ENCODE measurements at places on chromosomes 16 and 17.
A peak's percentile ranks its signal among the peaks of the same experiment; 100 is the strongest.

DNA sequence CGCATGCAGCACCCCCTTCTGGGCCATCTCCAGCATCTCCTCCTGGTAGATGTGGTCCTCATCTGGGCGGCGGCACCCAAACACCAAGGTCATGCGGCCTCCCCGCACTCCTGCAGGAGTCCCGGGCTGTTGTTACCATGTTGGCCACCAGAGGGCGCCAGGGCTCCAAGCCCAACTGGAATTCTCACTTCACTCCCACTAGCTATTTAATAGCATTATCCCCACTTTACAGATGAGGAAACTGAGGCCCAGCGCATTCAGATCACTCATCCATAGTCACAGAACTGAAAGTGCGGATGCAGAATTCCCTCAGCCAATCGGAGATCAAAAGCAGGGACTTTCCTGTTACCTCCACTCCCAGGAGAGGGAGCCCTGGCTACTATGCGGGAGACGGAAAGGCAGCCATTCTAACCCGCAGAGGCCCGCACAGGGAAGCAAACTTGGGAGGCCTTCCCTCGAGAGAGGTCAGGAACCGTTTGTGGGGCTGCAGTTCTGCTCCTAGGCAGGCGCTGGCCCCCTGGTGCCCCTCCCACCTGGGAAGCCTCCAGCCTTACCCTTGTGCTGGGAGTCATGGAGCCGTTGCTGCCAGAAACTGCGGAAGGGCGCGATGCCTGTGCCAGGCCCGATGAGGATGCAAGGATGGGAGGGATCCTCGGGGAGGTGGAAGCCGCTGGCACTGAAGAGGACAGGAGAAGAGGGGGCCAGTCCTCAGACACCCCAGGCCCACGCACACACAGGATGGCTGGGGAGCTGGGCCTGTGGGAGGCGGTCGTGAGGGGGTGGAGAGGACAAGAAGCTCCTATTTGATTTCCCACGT lies 40.1 kb downstream of the NOS2 start:
- H3K36me3 ChIP-seq = no peaks in the 10 kb centered on the region
- no peaks in the 10 kb centered on the region for H3K4me1 ChIP-seq

- H3K36me3 ChIP-seq = peaks cover 12% of the 10 kb centered on the region
- peaks cover 6% of the 10 kb centered on the region for H3K4me1 ChIP-seq
- no peak overlapping the region for H3K27ac ChIP-seq
- no peak overlapping the region for H3K4me3 ChIP-seq
- no peak for DNase-seq
Measured at GRCh38 chr17:16379654-16380053, 1.2 kb upstream of the UBB start.

GRCh38 chr17:64500487-64500859 lies 3.6 kb upstream of the POLG2 start:
- H3K4me3 ChIP-seq = no peak overlapping the region
- H3K27me3 ChIP-seq = no peaks in the 10 kb centered on the region
- H3K4me1 ChIP-seq = peaks cover 51% of the 10 kb centered on the region
- peak; percentile 25 for DNase-seq
- no peak overlapping the region for H3K27ac ChIP-seq

DNA sequence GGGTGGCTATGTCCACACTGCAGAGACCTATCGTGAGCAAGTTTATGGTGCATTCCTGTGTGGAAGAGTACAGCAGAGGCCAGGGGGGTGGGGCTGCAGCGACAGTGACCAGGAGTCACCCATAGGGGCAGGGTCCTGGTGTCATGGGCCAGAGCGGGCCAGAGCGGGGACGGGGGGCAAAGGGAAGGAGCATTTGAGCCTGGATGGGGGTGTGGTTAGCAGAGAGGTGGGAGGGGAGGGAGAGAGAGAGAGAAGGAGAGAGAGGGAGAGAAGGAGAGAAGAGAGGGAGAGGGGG lies 17.8 kb downstream of the JPH3 start:
- no peaks in the 10 kb centered on the region for H3K4me1 ChIP-seq
- no peak overlapping the region for H3K4me3 ChIP-seq
- no peak for DNase-seq
- no peaks in the 10 kb centered on the region for H3K27me3 ChIP-seq
- no peak overlapping the region for H3K27ac ChIP-seq
- no peaks in the 10 kb centered on the region for H3K36me3 ChIP-seq

DNA sequence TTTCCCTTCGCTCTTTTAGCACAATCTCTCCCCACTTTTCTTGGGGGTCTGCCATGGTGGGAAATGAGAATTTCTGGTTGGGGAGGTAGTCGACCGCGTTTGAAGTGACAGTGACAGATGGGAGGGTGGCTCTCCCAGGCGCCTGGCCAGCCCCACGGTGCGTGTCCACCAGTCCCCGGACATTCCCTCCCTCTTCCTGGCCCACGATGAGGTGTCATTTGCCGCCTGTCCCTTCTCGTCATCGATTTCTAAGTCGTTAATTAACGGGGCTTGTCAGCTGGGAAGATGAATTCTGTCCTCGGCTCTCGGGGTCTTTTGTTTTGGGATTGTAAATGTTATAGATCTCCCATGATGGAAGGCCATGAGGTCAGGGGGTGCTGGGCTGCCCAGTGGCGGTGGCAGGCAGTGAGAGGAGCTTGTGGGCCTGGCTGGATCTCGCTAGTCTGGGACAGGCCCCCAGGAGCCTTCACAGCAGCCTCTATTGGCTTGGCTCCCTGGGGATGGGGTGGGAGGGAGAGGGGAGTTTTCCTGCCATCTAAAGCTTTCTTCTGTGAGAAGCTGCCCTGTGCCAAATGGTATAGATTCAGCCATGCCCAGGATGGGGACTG lies 164.2 kb downstream of the MRM1 start:
- H3K27ac ChIP-seq = no peak overlapping the region
- no peak overlapping the region for H3K4me3 ChIP-seq

GRCh38 chr17:31819578-31819977 lies 39.5 kb downstream of the COPRS start:
- H3K36me3 ChIP-seq = no peaks in the 10 kb centered on the region
- H3K4me3 ChIP-seq = no peak overlapping the region
- no peak for DNase-seq
- no peaks in the 10 kb centered on the region for H3K4me1 ChIP-seq
- no peak overlapping the region for H3K27ac ChIP-seq

GRCh38 chr16:28839004-28839639 lies 7.0 kb downstream of the TUFM start:
- H3K27me3 ChIP-seq = no peaks in the 10 kb centered on the region
- H3K4me3 ChIP-seq = no peak overlapping the region
- no peaks in the 10 kb centered on the region for H3K4me1 ChIP-seq
- no peak overlapping the region for H3K27ac ChIP-seq

DNA sequence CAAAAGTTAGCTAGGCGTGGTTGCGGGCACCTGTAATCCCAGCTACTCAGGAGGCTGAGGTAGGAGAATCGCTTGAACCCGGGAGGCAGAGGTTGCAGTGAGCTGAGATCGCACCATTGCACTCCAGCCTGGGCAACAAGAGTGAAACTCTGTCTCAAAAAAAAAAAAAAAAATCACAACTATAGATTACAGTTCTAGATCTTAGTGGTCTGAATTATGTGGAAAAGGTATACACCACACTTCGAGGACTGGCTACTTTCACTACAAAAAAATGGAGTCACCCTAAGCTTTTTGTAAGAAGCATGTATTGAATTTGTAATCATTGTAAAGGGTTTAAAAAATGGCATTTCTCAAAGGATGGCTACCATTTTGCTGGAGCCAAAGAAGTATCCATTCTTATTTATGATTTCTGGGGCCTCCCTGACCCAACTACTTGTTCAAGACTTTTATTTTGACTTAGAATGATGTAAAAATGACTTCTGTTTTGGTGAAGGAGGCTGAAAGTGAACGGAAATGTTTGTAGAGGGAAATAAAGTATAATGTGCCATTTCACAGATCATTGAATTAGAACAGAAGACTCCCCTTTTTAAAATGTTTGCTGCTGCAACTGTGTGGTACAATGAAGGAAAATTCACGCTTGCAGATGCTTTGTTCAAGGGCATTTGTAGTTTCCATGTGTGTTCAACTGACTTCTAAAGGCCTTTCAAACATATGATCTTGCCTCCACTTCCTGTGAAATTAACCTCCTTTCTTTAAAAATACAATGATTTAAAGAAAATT lies 37.1 kb upstream of the NOL11 start:
- peaks cover 17% of the 10 kb centered on the region for H3K36me3 ChIP-seq
- H3K27ac ChIP-seq = no peak overlapping the region
- peaks cover 4% of the 10 kb centered on the region for H3K4me1 ChIP-seq
- DNase-seq = no peak
- H3K4me3 ChIP-seq = no peak overlapping the region
- H3K27me3 ChIP-seq = no peaks in the 10 kb centered on the region

DNA sequence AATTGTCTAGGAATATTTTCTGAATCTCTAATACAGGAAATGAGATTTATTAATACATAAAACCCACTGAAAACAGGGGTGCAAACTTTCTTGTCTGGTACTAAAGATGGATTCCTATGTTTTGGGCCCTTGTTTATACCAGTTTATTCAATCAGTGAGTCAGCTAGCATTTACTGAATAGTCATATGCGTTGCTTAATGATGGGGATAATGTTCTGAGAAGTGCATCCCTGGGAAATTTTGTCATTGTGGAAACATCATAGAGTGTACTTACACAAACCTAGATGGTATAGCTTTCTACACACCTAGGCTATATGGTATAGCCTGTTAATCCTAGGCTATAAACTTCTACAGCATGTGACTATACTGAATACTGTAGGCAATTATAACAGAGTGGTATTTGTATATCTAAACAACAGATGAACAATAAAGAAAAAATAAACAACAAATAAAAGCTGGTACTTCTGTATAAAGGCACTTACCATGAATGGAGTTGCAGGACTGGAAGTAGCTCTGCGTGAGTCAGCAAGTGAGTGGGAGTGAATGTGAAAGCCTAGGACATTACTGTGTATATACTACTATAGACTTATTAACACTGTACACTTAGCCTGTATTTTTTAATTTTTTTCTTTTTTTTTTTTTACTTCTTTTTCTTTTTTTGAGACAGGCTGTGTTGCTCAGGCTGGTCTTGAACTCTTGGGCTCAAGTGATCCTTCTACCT lies 63.7 kb downstream of the SIAH1 start:
- no peak for DNase-seq
- no peak overlapping the region for H3K4me3 ChIP-seq
- no peak overlapping the region for H3K27ac ChIP-seq
- H3K36me3 ChIP-seq = peaks cover 7% of the 10 kb centered on the region
- peaks cover 20% of the 10 kb centered on the region for H3K4me1 ChIP-seq

DNA sequence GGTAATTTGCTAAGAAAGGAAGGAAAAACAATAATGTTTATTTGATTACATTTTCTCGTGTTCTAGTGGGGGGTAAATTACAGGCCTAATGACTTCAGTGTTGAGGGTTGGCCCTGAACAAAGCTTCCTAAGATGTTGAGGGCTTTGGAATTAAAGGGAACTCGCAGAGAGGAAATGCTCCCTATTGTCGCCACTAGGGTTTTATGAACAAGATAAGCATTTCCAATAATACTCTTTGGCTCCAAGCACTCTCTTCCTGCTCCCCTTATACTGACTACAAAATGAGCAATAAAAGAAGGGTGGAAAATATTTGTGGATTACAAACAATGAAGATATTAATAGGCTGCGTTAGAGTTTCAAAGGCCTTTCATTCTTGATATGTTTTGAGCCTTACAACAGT lies 363.6 kb downstream of the HS3ST3B1 start:
- H3K4me1 ChIP-seq = no peaks in the 10 kb centered on the region
- H3K27me3 ChIP-seq = no peaks in the 10 kb centered on the region
- DNase-seq = no peak
- no peak overlapping the region for H3K4me3 ChIP-seq
- H3K36me3 ChIP-seq = no peaks in the 10 kb centered on the region

- H3K36me3 ChIP-seq = no peaks in the 10 kb centered on the region
- H3K4me3 ChIP-seq = no peak overlapping the region
- H3K4me1 ChIP-seq = no peaks in the 10 kb centered on the region
- H3K27ac ChIP-seq = no peak overlapping the region
Measured at GRCh38 chr16:58495521-58496331, 4.2 kb upstream of the NDRG4 start.

GRCh38 chr17:45247429-45248131 lies 14.3 kb downstream of the SPATA32 start:
- peak; percentile 85 for DNase-seq
- H3K27ac ChIP-seq = peak overlapping the region; percentile 95
- H3K4me3 ChIP-seq = peak overlapping the region; percentile 89

DNA sequence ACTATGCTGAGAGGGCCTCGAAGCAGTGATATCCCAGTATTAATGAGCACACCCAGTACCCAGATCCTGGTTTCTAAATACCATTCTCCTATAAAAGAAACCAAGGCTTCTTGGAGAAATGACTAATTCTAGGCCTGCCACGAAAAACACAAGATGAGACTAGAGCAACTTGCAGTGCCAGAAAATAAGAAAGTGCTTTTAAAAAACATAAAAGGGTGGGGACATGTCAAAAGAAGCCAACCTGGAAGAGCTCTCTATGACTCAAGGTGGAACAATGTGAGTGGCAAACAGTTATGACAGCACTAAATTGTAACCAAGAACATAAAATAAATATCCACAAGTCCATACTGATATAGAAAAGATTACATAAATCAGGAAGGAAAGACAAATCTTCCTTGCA lies 153.2 kb upstream of the KCNJ18 start:
- H3K4me1 ChIP-seq = no peaks in the 10 kb centered on the region
- DNase-seq = no peak
- no peaks in the 10 kb centered on the region for H3K27me3 ChIP-seq
- H3K36me3 ChIP-seq = no peaks in the 10 kb centered on the region
- no peak overlapping the region for H3K27ac ChIP-seq
- H3K4me3 ChIP-seq = no peak overlapping the region

- no peaks in the 10 kb centered on the region for H3K4me1 ChIP-seq
- no peak overlapping the region for H3K27ac ChIP-seq
- no peak for DNase-seq
Measured at GRCh38 chr17:13765701-13766100, 164.0 kb upstream of the HS3ST3A1 start.

All from naive thymus-derived CD4-positive, alpha-beta T cell (primary cell).